ENCODE measurements at places on chromosomes 4 and X.

- no peak for DNase-seq
Measured at GRCh38 chrX:48683411-48683982, at the start of gene WAS. TSS of gene WAS (plus strand) at chrX:48683799. CDS start at chrX:48683854, 55 bp downstream.

GRCh38 chrX:70494441-70494840 is 49.8 kb downstream of the DLG3 start:
- no peak for DNase-seq

DNA sequence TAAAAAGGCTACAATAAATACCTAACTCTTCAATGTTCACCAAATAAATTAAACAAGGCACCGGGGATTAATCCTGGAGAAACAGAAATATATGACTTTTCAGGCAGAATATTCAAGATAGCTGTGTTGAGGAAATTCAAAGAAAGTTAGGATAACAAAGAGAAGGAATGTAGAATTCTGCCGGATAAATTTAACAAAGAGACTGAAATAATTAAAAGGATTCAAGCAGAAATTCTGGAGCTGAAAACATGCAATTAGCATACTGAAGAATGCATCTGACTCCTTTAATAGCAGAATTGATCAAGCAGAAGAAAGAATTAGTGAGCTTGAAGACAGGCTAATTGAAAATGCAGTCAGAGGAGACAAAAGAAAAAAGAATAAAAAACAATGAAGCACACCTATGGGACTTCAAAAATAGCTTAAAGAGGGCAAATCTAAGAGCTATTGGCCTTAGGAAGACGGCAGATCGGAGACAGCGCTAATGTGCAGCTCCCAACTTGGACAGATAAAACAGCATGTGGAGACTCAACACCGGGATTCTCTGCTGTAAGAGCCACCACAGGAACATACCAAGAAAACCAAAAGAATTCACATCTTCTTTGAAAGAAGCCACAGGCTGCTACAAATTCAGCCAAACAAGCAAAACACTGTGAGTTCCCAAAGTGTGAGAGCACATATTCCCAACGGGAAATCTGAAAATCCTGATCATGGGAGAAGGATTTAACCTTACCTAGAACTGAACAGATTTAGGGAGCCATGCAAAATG is 1290.9 kb downstream of the PCDH18 start:
- no peak for DNase-seq

DNA sequence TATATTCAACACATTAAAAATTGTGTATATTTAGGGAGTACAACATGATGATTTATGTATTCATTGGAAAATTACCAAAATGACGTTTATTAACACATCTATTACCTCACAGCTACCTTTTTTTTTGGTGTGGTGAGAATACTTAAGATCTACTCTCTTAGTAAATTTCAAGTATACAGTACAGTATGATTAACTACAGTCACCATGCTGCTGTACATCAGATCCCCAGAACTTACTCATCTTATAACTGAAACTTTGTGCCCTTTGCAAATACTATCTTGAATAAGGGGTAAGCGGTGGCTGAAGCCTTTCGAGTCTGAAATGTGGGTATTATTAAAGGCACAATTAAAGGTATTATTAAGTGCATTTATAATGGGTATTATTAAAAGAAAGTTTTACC is 976 bp downstream of the PHKA1 start:
- no peak for DNase-seq

- peak; percentile 26 for DNase-seq
Measured at GRCh38 chr4:36187723-36188333, 56.5 kb downstream of the ARAP2 start.

- no peak for DNase-seq
Measured at GRCh38 chr4:185809121-185809520, 2.9 kb downstream of the SORBS2 start.

DNA sequence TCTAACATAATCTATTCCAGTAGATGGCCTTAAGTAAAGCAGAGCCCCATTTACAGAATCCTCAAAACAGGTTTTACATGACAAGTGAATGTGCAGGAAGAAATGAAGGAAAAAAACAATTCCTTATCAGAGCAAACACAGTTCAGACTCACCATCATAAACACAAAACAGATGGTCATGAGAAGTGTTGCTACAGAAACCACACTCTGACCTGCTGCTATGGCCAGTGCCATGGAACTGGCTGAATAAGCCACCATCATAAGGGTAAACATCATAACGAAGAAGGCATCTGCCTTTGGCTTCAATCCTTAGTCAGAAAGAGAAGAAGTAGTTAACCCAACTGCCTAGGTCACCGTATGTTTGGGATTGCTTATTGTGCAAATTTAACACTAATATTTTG is 61.1 kb downstream of the ABCG2 start:
- no peak for DNase-seq

GRCh38 chr4:56684320-56685050 is 3.4 kb upstream of the HOPX start:
- DNase-seq: no peak
